ENCODE measurements at places on chromosomes 3 and 15. TPM values are rescaled to one million over a fixed set of nuclear protein-coding genes. Genes with fewer than 3 reads are reported as not detected.

The ENTPD3 gene
- total RNA-seq: 2.2 TPM

The HHATL gene
- total RNA-seq: not detected

- DNase-seq: no peak
Measured at GRCh38 chr15:63194302-63194701, 4.9 kb downstream of the RAB8B start.

- DNase-seq: peak; percentile 52
Measured at GRCh38 chr15:100764778-100765466, 114.7 kb upstream of the ALDH1A3 start.

DNA sequence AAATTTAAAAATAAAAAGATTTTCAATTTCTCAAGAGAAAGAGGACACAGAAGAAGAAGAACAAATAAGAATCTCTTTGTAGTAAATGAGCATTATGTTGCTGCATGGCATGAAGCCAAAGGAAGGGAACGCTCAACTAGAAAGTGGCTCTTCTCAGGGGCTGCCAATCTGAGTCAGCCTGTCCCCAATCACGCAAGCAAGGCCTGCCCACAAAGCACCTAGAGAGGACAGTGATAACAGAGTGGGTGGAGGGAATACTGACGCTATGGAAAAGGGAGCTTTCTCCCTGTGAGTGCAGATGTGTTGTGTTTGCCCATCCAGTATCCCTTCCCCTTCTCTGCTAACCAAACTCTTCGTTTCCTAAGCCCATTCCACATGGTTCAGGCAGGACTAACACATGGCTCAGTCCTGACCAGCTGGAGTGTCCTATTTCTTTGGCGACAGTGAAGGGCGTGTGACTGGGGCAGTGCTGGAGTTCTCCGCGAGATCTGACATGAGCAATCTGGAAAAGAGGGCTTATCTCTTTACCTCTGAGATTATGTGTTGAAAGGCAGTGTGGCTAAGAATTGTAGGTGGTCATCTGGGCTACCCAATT, 14.2 kb downstream of the FBN1 start:
- no peak for DNase-seq

DNA sequence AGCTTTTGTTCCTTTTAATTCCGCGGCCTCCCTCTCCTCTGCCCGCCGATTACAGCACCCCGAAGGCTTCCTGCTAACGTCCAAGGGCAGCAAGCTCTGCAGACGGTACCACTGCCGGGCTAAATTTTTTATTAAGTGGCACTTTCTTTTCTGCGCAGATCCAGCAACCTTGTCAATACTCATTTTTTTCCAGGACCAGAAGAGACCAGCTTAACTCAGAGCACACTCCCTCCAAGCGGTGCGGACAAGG, 542 bp upstream of the MEIS2 start:
- DNase-seq: no peak

Data from hepatocyte (in vitro differentiated cells).